ENCODE measurements at places on chromosomes 12 and 14.
A peak's percentile ranks its signal among the peaks of the same experiment; 100 is the strongest.

- no peak for DNase-seq
Observed at GRCh38 chr14:35221462-35221861, 70.7 kb upstream of the PSMA6 start.

- no peak for DNase-seq
Observed at GRCh38 chr12:47147739-47148138, 68.0 kb upstream of the AMIGO2 start.

GRCh38 chr14:38199076-38199475 lies 8.6 kb upstream of the SSTR1 start:
- DNase-seq = no peak

- DNase-seq = peak; percentile 54
Observed at GRCh38 chr12:116267948-116268347, 9.5 kb downstream of the MED13L start.

- no peak for DNase-seq
Observed at GRCh38 chr14:75626863-75627262, 33.8 kb downstream of the ERG28 start.

GRCh38 chr12:124754949-124755800 lies 108.5 kb downstream of the SCARB1 start:
- peak; percentile 53 for DNase-seq

DNA sequence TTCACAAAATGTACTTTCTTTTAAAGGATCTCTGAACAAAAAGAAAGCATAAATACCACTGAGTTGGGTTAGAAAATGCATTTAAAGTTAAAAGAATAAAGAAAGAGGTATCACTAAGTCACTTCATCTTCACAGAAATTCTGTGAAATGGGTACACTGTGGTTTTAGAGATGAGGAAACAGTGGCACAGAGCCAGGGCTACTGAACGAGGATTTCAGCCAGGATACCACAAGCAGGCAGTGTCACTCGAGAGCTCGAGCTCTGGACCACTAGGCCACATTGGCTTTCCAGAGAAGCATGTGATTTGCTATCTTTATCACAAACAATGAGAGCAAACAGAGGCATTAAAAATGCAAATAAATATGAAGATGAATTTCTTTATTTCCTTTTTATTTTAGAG lies 51.0 kb downstream of the WDHD1 start:
- no peak for DNase-seq

GRCh38 chr12:12922191-12922616 lies 29.8 kb downstream of the GPRC5D start:
- no peak for DNase-seq

DNA sequence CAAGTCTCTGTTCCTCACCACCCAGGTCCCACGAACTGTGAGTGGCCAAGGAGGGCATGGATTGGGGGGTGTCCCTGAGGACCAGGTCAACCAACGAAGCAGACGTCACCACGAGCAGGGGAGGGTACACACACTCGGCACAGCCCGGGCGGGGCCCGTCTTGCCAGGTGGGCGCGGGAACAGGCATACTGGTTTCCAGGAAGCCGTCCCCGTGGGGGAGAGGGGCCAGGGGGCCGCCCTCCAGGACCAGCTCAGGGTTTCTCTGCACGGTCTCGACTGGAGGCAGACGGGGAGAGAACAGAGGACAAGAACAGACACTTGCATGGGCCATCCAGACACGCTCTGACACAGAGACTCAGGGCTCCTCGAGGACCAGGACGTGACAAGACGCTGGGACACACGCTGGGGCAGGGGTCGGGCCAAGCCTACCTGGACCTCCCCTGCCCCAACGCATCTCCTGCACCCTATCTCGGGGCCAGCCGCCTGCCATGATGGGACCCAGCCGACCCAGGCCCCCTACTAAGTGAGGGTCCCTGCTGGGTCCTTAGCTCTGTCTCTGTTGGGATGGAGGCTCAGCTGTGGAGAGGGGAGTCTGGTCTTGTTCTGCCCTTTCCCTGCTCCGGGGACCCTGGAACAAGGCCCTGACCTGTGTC lies 11.3 kb downstream of the ARL6IP4 start:
- DNase-seq = no peak

DNA sequence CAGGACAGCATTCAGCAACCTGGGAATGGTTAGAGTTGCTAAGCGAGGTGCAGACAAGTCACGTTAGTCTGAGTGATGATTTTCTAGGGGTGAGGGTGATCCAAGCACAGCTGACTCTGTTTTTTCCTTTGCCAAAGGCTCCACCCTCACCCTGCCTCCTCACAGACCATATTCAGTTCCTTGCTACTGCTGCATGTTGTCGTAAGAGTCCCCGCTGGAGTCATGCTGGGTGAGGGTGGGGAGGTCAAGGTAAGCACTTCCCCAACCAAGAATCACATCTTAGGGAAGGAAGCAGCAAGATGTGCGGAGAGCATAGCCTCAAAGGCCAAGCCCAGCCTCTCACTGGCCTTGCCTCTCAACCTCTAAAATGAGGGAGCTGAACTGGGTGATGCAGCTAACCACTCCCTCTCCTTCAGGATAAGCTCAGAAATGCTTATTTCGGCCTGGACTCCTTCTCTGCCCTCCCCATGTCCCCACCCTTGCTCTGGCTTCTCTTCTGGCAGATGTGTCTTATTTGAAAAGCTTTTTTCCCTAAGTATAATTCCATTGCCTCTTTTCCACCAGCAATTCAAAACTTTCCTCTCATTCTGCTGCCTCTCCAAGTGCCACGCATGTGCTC lies 66.9 kb upstream of the ACTN1 start:
- DNase-seq = no peak

GRCh38 chr12:108575199-108575912 lies 13.0 kb downstream of the ISCU start:
- no peak for DNase-seq

- no peak for DNase-seq
Observed at GRCh38 chr14:48452437-48452995, 777.1 kb upstream of the MDGA2 start.

DNA sequence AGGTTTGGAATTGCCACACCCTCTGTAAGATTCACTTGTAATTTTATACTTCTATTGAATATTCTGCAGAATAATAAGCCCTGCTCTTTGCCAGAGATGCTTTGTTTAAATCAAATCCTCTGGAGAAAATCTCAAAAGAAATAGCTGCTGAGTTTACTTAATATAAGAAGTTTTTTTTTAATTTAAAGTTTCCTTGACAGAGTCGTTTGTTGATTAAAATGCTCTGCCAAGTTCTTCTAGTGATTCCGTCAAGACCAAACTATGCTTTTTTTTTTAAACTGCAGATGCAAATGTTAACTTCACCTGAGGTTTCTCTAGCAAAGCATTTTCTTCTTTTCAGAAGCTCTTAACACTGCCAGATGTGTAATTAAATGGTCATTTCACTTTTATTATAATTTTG lies 13.4 kb upstream of the NAV3 start:
- DNase-seq = no peak

DNA sequence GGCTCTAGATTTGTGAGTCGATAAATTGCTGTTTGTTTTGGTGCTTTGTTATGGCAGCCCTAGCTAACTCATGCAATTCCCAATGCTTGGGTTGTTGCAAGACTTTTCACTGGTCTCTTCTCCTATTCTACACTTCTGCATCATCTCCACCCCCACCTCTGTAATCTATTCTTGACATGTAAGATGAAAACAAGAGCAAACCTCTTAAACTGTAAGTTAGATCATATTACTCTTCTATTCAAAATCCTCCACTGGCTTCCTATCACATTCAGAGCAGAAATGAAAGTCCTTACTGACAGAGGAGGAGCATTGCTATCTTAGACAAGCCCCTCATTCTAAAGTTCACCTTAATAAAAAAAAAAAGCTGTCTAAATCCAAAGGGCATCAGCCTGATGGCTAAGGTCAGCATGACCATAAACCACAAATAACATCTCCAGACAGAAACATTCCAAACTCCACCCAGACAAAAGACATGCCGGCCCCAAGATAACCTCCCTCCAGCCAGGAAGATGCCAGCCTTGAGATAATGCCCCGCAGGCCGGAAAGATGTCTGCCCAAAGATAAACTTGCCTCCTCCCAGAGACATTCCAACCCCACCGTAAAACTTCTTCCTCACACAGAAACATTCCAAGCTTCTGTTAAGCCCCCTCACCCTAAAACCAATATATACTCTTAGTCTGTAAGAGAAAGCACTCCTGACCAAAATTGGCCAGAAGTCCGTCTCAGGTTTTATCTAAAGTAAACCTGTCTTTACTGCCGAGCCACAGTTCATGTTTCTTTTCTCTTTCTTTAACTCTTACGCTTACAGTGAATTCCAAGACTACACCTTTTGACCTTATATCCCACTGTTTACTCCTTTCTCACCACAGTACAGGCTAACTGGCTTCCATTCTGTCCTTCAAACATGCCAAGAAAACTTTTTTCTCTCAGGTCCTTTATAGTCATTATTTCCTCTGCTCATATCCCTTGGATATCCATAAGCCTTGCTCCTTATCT lies 308.9 kb downstream of the KCNH5 start:
- DNase-seq = peak; percentile 36

DNA sequence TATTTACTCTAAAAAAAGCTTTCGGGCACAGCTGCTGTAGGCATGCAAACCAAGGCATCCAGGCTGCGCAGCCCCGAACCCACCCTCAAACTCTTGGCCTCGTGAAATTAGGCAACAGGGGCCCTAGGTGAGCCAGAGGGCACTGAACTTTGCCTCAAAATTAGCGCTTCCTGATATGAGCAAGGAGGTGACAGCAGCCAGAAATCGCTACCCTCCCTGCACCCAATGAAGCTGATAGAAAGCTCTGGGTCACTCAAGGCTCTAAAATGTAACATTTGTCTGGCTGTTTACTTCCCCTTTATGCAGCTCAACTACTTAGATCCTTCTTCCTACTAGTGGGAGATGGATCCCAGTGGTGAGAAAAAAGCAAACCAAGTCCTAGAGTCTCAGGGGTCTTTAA lies 61.8 kb downstream of the PITPNM2 start:
- no peak for DNase-seq

DNA sequence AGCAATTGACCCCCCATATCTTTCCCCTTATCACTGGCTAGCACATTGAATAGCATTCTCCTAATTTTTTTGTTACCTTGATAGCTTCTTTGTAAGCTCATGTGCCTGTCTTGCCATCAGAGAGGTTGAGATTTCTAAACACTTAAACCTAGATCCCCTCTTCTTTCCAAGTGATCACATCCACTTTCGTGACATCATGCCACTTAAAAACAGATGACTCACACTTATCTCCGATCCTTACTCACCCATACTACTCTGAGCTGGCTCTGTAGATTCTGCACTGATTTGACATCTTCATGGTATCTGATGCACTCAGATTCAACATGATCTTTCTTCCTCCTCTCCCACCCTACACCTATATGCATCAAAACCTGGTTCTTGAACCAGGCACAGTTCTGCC lies 10.5 kb downstream of the GPR137C start:
- peak; percentile 19 for DNase-seq

DNA sequence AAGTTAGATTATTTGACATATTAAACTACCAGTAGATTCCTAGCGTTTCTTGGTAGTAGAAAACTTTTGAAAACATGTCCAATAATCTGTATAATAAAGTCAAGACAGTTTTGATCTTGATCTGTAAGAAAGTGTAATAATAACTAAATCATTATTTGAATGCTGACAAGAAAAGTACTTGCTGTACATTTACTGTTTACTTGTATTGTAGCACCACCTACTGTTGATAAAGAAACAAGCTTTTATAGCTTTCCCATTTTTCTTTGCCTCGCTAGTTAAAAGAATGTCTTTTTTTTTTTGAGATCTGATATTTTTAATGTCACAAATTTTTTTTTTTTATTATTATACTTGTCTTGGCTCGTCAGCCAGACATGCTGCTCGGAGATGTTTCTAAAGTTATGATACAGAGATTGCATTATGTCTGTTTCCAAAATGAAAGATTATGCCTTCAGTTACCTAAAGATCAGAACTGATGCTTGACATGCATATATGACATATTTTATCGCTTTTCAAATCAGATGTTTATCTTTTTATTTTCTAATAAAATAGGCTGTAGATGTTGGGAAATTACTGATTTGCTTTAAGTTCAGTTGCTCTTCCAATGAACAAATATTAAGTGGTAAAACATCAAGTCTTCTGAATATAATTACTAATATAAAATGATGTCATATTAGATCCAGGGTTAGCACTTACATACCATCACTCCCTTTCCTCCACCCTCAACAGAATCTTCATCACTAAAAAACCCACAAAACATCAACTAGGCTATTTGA lies 140.5 kb downstream of the AKAP6 start:
- peak; percentile 41 for DNase-seq

DNA sequence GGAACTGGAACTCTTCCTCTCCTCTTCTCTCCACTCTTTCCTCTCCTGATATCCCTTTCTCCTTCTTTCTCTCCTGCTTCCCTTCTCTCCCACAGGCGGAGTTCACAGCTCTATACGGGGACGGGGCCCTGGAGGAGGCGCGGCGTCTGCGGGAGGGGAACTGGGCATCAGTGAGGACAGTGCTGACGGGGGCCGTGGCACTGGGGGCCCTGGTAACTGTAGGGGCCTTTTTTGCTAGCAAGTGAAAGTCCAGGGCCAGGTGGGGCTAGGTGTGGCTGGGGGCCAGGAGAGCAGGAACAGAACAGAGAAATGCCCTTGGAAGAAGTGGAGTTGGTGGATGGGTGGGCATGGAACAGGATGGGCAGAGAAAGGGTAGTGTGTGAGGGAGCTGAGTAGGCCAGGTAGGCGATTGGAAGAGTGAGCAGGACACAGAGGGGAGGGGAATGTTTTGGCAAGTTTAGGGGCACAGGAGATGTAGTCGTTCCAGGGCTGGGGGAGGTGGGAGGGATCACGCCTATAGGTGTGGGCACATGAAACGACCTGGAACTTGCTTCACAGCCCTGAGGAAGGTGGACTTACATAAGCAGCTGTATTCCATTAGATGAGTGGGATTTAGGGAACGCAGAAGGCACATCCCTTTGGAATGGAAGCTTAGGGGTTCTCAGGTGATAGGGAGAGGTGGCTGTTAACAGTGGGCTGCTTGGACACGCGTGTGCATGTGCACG lies 2.2 kb downstream of the BCL2L2 start:
- no peak for DNase-seq

- DNase-seq = no peak
Observed at GRCh38 chr14:29653303-29653702, 274.3 kb downstream of the PRKD1 start.

- no peak for DNase-seq
Observed at GRCh38 chr12:93341409-93342049, 36.2 kb upstream of the NUDT4 start.

- no peak for DNase-seq
Observed at GRCh38 chr12:65960820-65961189, 136.5 kb downstream of the HMGA2 start.

DNA sequence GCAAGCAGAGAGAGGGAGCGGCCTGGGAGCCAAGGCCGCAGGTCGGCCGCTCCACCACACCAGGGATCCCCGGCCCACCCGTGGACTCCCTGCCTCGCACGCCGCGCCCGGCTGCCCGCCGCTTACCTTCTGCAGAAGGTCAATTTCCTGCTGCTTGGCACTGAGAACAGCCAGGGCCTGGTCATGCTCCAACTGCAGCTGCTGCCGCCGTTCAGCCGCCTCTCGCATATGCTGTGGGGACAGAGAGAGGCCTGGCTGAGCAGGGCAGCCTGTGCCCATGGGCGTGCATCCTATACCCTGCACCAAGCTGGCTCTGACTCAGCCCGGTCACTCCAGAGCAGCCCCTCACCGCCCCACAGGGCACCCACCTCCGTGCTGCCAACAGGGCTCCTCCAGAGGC lies 141.1 kb downstream of the PIWIL1 start:
- DNase-seq = no peak

Data from mesendoderm (in vitro differentiated cells).